Activated gamma-delta T cell treated with anti-CD3 and anti-CD28 coated beads, Interleukin-2, amount 50 U/mL, for 16 hours (primary cell): ENCODE measurements at places on chromosomes 7 and 10.
A peak's percentile ranks its signal among the peaks of the same experiment; 100 is the strongest.

GRCh38 chr10:63093227-63093626 lies 39.9 kb upstream of the NRBF2 start:
- DNase-seq = no peak

DNA sequence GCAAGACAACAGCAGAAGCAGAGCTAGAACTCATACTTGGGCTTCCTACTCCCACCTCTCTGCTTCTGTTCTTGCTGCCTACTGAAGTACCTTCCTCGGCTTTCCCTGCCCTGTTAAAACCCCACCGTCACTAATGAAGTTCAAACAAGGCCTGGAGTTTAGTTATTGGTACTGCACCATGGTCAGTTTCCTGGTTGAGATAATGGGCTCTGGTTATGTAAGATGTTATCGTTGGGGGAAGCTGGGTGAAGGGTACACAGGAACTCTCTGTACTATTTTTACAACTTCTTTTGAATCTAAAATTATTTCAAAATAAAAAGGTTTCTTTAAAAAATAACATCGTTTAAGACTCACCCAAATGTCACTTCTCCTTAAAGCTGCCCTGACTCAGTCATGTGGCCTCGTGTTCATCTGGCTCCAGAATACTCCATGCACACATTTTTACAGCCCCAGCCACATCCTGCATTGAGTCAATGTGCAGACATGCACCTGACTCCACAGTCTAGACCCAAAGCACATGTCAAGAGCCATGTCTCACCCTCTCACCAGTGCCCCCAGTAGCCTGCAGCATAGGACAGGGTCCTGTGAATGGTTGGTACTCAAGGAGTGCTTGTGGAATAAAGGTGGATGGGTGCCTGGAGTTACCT lies 36.9 kb upstream of the AQP1 start:
- no peak for DNase-seq

DNA sequence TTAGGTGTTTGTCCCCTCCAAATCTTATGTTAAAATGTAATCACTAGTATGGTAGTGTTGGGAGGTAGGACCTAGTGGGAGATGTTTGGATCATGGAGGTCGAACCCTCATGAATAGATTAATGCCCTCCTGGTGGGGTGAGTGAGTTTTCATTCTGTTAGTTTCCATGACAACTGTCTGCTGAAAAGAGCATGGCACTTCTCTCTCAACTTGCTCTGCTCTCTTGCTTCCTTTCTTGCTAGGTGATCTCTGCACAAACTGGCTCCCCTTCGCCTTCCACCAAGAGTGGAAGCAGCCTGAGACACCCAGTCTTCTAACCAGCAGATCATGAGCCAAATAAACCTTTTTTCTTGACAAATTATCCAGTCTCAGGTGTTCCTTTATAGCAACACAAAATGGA lies 853.9 kb downstream of the SORCS1 start:
- DNase-seq = no peak

DNA sequence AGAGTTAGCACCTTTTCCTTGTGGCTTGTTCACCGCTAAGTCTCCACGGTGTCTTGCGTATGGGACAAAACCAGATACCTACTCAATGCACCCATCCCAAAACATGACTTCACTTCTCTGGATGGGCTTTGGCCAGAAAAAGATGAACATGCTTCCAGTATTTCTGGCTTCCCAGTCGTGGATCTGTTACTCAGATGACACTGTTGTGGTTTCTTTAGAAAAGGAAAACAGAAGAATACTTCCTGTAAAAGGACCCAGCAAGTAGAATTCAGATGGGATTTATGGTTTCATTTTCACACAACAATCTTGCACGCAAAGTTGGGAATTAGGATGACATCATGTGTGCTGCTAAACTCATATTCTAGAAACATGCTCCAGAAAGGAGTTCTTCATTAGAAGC lies 216.7 kb downstream of the ADAM12 start:
- no peak for DNase-seq

DNA sequence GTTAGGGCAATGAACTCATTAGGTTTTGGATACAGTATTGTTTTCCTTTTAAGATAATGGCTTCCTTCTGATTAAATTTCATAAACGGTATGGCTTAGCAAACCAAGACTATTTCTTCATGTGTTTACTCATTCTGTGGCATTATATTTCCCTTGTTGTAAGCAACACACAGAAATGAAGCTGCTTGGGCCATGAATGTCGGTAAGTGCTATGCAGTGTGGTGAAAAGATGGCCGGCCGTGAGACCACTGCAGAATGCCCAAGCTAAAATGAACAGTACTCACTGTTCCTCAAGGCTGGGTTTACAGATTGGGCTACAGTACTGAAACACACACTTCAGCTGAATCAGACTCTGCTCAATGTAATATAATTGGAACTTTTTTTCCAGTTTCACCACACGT lies 8.1 kb downstream of the APBB1IP start:
- no peak for DNase-seq

DNA sequence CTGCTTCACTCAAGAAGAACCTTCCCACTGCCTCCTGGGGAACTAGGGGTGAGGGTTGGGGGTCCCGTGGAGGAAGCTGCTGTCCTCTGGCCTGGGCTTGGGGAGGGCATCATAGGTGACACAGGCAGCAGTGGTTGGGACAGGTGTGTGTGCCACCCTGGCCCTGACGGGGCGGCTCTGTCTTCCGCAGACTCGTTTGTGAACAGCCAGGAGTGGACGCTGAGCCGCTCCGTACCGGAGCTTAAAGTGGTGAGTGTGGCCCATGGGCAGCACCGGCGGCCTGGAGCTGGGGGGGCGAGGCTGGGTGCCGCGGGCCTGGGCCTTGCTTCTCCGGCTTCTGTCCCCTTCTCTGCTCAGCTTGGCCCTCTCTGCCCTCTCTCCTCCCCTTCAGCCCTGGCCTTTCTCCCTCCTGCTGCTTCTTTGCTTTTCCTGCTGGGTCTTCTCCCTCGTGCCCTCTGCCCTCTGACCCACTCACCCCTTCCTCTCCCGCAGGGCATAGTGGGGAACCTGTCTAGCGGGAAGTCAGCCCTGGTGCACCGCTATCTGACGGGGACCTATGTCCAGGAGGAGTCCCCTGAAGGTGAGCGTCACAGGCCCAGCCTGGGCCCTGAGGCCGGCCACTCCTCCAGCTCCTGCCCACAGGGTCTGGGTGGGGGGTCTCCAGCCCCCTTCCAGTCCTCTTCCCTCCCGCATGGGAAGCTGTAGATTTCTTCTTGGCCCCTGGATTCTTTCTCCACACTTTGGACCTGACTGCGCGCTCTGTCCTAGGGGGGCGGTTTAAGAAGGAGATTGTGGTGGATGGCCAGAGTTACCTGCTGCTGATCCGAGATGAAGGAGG lies 30.5 kb downstream of the AGAP3 start:
- no peak for DNase-seq

DNA sequence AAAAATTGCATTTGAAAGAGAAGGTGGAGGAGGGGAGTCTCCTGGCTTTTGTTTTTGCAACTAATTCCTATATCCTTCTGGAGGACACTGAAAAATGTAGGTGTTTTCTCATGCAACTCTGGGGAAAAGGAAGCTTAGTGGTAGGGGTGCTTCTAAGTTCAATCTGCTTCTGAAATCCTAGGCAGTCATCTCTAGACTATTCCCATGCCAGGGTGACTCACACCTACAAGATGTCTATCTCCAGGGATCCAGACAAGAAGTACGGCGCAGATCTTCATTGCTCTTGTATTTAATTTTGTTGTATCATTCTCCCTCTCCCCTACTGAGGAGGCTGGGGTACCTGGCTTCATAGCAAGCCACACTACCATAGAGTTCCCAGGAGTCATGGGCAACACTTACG lies 258.8 kb downstream of the PHF14 start:
- DNase-seq = no peak

- DNase-seq = peak; percentile 50
Observed at GRCh38 chr7:74026903-74027682, 880 bp upstream of the ELN start.

DNA sequence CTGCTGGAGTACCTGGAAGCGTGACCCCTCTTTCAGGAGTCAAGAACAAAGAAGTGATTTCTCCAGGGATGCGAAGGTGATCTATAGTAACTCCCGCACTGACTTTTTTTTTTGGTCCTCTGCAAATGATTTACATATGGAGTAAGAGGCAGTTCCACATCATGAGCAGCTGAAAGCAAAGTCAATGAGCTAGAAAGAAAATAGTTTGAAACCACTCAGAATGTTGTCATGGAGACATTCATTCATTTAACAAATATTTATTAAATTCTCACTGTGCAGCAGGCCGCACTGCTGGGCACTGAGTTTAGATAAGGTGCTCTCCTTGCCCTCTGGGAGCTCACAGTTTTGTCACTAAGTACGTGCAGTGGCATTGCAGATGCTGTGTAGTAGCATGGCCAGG lies 206.7 kb downstream of the CAMK1D start:
- no peak for DNase-seq

GRCh38 chr7:147321504-147321903 lies 1204.9 kb downstream of the CNTNAP2 start:
- no peak for DNase-seq

DNA sequence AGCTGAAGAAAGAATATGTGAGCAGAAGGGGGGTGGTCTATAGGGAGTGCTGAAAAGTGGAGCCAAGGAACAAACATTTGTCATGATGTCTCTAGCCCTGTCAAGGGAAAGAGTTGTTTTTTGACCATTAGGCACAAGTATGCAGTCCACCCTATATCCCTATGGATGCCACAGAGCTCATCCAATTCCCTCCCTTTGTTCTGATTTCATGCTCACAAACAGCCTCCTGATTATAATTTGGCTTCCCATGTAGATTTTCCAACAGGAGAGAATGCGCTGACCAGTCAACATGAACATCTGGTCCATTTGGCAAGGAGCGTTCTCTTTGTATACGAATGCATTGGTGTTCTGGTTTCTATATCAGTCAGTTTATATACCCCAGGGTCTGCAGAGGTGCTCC lies 12.1 kb upstream of the CEP41 start:
- no peak for DNase-seq

GRCh38 chr7:50315739-50316671 lies 11.5 kb downstream of the IKZF1 start:
- DNase-seq = no peak

GRCh38 chr10:132951926-132952325 lies 9.6 kb upstream of the CFAP46 start:
- no peak for DNase-seq

DNA sequence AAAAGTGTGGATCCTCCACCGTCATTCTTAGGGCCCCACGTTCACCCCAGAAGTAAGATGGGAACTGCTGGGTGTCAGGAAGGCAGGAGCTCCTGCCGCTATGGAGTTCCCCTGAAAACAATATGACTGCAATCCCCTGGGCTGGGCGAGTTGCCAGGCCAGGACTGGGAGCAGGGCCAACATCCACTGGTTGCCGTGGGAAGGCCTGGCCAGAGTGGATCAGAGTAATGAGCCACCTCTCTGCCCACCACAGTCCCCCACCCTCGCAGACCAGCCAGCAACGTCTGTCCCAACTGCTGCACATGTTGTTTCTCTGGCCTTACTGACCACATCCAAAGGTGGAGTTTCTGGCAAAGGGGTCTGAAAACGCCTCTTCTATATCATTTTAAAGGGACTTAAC lies 86.6 kb downstream of the STRA8 start:
- no peak for DNase-seq

DNA sequence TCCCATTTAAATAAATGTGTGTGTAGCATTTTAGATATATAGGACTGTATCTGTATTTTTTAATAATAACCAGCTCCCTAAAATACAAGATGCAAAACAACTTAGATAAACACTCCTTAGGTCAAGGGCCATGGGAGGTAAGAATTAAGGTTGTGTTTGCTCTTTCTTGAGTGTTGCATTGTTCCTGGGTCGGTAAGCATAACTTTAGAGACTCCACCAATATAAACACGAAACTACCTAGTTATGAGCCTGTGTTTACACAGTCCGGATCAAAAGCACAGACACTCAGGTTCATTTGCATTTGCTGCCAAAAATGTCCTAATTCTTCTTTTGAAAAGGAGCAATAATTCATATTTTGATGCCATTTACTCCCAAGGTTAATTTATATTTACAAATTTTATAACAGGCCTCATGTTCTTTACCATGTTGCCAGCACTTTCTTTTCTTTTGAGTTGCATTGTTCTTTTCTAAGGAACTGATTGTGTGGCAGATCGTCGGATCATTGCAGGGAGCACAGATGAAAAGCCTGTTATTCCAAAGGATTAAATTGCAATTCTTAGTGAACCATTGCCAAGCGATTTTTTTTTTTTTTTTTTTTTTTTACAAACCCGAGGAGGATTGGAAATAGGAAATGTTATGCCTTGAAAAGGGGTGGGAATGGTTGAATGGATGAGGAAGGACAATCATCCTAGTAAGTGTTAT lies 45.8 kb upstream of the GLCCI1 start:
- DNase-seq = no peak

GRCh38 chr10:44143556-44143955 lies 241.3 kb downstream of the CXCL12 start:
- no peak for DNase-seq

DNA sequence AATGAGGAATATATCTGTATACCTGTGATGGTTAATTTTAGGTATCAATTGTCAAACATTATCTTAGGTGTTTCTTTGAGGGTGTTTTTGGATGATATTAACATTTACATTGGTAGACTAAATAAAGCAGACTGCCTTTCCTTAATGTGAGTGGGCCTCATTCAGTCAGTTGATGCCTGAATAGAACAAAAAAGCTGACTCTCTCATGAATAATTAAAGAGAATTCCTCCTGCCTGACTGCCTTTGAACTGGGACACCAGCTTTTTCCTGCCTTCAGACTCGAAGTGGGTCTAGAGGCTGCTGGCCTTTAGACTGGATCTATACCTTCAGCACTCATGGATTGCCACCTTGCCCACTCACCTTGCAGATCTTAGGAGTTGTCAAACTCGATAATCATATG lies 117.9 kb upstream of the TMEM168 start:
- DNase-seq = no peak

GRCh38 chr10:52216852-52217251 lies 97.2 kb upstream of the DKK1 start:
- DNase-seq = no peak

DNA sequence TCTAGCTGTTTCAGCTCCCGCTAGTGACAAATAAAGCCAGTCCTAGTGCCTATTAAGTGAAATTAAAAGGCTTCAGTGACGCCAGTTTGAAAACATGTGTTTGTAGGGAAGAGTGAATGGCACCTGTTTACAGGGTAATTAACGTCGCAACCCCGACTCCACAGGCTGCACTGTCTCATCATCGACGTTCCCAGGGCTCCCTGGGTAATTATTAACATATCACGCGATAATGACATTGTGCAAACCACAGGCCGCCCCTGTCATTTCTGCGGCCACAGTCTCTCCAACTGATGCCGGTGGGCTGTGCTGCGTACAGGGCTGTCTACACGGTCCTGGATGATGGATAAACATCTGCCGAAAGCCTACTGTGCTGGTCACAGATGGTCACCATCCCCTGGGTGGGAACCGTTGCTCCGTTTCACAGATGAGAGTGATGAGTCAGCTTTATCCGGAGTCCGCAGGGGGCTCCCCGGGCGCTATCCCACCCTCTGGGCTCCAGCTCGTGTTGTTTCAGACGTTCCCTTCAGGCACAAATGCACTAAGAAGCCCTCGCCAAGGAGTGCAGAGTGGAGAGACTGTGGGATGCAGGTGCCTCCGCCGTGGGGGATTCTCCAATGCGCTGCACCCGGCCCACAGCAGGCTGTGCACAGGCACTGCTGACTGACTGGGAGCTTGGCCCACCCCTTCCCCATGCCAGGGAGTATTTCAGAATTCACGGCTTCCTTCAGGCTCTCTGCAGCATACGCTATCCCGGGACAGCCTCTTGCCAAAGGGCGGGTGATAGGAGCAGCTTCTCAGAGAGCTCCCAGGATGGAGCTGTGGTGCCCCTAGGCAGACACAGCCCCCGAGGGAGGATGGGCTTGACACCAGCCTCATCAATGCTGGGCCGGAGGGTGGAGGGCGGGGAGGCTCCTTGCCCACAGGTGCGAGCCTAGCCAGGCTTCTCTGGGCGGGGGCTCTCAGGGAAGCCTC lies 491.8 kb upstream of the FOXK1 start:
- DNase-seq = no peak
